Activated CD4-positive, alpha-beta T cell treated with anti-CD3 and anti-CD28 coated beads for 24 hours (primary cell): ENCODE measurements at places on chromosomes 16 and 17.

- DNase-seq = no peak
Observed at GRCh38 chr17:79831265-79832217, 7.7 kb downstream of the CBX4 start.

DNA sequence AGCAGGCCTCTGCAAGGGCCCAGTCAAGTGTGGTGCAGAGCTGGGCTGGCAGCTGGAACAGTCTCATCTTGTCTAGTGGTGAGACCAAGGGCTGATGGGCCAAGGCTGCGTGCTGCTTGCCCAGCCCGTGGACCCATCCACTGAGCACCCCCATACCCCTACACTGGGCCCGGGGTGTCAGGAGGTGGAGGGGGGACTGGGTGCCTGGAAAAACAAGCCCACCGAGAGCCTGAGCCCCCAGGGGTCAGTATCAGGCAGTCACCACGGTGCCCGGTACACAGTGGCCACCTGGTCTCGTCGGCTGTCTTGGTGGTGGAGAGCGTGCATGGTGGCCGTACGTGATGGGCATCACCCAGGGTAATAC lies 238.3 kb downstream of the SEC14L1 start:
- no peak for DNase-seq

DNA sequence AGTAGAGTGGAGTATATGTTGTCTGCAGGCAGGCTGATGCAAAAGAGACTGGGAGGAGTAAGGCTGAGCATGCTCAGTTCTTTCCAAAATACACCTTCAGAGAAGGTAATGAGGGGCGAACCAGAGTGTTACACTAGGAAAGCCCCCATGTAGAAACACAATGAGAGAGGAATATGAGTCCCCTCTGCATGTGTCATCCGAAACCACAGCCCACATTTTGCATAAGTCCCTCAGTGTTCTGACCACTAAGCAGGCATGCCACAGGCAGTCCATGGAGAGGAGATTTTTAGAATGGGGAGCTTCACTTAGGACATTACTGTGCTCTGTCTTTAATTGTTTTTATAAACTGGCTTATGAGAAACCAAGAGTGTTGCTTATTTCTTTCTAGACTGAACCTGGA lies 32.0 kb downstream of the SLC6A2 start:
- DNase-seq = no peak

- no peak for DNase-seq
Observed at GRCh38 chr16:30744183-30744582, 4.0 kb upstream of the PHKG2 start.

- DNase-seq = no peak
Observed at GRCh38 chr16:20889625-20890275, 10.4 kb downstream of the DCUN1D3 start.

GRCh38 chr17:80303824-80304223 lies 43.2 kb downstream of the RNF213 start:
- no peak for DNase-seq

GRCh38 chr17:75636381-75637142 lies 3.3 kb downstream of the SMIM5 start:
- no peak for DNase-seq

- no peak for DNase-seq
Observed at GRCh38 chr17:39183045-39183444, 14.4 kb downstream of the CACNB1 start.

DNA sequence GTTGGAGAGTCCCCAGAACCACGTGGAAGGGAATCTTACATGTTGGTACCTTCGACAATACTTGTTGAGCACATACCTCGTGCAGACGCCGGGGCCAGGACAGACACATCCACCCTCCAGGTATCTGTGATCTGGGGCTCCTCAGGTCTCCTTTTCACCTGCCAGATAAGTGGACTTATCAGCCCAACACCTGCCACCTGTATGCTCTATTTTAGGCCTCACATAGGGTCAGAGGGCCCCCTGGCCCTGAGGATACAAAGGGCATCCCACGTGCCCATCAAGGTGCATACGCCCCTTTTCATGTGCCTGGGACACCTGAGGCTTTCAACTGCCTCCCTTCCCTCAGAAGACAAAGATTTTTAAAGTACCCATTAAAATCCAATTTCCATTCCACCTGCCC lies 212.7 kb downstream of the MRTFB start:
- no peak for DNase-seq

DNA sequence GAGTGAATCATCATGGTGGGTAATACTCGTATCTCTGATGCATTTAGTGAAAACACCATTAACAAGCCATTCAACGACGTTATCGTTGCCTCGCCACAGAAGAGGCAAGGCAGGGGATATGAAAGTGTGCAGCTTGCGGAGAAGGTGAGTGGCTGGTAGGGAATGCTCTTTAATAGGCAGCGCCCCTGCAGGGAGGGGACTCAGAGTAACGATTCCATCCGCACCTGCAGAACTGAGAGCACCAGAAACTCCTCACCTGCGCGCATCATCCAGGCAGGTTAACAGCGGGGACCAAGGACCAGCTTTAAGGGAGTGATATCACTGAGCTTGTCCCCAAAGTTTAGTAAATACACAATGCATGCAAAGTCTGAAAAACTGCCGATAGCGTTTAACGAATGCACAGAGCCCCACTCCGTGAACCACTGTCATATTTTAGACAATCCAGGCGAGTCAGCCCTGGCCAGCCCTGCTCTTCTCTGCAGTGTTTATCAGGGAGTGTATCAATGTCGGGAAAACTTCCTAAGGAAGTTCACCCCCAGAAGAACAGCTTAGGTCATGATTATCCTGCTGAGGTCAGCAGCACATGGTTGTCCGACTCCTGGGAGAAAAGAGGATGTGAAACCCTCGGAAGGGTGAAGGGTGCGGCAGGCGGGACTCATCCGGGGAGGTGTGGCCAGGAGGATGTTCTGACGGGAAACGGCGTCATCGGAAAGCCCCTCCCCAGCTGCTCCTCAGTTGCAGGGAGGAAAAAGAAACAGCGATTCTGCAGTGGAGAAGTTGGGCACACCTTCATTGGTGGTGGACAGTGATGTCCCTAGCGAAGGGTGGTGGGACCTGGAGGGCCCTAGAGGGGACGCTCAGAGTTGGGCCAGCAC lies 68.5 kb upstream of the DNAH17 start:
- peak; percentile 49 for DNase-seq

DNA sequence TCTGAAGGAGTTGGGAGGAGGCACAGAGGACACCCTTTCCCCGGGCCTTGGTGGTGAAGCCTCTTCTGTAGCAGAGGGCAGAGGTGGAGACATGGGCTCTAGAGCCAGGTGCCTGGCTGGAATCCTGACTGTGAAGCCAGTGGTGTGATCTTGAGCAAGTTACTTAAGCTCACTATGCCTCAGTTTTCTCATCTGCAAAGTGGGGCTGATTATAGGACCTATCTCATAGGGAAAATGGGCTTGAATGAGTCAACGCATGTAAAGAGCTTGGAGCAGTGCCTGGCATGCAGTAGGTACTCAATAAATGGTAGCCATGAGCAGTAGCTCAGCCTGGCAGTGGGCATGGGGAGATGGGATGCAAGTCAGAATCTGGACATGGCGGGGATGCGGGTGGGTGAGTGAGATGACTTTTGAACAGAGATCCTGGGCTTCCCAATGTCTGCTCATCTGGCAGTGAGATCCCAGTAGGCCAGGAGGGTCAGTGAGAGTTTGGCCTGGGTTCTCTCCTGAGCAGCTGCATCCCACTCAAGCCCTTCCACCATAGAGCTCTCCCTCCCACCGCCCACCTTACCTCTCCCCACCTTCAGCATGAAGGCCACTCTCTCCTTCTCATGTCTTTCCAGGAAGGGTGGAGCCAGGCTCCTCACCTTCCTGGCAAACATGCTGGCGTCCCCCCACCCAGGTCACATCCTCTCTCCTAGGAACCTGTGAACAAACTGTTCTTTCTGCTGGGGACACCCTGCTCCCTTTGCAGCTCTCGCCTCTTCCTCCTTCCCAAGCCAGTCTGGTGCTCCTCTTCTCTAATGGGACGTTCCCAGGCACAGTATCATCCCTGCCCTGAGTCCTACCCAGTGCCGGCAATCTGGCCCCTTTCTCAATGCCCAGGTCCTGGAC lies 13.1 kb upstream of the SP2 start:
- DNase-seq = no peak

- DNase-seq = no peak
Observed at GRCh38 chr16:25172831-25173230, 43.9 kb upstream of the AQP8 start.

- DNase-seq = peak; percentile 75
Observed at GRCh38 chr16:28494121-28494851, at the start of gene APOBR. Gene APOBR (plus strand): TSS chr16:28494643. CDS start chr16:28494682, 39 bp downstream.

DNA sequence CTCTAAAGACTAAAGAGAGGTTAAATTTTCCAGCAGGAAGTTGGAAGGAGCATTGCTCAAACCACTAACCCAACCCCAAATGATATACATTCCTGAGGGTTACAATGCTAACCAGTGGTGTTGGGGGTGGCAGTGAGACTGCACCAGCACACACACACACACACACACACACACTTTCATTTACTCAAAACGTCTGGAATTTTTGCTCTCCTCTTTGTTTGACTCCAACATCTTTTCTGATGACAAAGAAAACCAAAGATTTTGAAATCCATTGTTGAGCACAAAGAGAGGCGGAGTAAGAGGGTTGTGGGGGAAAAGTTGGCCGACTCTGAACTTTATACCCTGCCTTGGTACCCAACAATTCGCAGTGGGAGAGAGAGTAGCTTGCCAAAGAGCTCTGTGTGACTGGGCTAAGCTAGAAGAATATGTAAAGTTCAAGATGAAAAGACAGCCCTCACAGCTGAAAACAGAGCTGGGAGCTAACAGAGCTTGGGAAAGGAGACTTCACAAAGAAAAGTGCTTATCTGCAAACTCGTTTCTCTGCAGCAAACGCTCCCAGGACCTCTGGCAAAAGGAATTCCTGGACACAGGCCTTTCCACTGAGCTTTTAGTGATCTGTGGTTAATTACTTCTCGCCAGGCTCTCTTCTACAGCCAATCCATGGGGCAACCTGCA lies 426.0 kb upstream of the CDH11 start:
- DNase-seq = no peak

GRCh38 chr16:53071748-53072301 lies 17.0 kb downstream of the CHD9 start:
- DNase-seq = no peak

DNA sequence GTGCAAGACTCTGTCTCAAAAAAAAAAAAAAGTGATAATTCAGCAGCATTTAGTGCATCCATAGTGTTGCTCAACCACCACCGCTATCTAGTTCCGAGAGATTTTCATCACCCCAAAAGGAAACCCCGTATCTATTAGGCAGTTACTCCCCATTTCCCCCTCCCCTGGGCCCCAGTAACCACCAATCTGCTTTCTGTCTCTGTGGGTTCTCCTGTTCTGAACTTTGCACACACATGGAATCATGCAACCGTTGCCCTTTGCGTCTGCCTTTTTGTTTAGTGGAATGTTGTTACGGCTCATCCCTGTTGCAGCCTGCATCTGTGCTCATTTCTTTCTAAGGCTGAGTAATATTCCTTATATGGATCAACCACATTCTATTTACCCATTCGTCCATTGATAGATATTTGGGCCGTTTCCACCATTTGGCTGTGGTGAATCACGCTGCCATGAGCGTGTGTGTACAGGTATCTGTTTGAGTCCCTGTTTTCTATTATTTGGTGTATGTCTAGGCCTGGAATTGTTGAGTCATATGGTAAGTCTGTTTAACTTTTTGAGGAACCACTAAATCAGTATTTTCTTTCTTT lies 8.7 kb upstream of the SYNGR2 start:
- DNase-seq = no peak

GRCh38 chr16:89700649-89701424 lies 668 bp downstream of the SPATA2L start:
- DNase-seq = no peak

- no peak for DNase-seq
Observed at GRCh38 chr17:42277342-42277712, 1.1 kb upstream of the STAT5B start.

GRCh38 chr17:68319410-68320162 lies 28.3 kb downstream of the ARSG start:
- DNase-seq = no peak

- no peak for DNase-seq
Observed at GRCh38 chr16:2508722-2509400, 4.9 kb upstream of the ATP6V0C start.

DNA sequence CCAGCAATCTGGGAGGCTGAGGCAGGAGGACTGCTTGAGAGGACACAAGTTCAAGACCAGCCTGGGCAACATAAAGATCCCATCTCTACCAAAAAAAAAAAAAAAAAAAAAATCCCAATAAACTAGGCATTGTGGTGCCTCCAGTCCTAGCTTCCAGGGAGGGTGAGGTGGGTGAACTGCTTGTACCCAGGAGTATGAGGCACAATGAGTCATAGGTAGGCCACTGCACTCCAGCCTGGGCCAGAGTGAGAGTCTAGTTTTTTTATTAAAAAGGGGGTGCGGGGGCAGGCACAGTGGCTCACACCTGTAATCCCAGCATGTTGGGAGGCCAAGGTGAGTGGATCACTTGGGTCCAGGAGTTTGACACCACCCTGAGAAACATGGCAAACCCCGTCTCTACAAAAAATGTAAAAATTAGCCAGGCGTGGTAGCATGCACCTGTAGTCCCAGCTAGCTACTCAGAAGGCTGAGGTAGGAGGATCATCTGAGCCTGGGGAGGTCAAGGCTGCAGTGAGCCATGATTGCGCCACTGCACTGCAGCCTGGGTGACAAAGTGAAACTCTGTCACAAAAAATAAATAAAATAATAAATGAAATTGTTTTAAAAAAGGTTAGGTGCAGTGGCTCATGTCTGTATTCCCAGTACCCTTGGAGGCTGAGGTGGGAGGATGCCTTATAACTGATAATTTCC lies 7.8 kb upstream of the CHST6 start:
- DNase-seq = no peak

- no peak for DNase-seq
Observed at GRCh38 chr16:83727751-83728352, 79.9 kb upstream of the HSBP1 start.

- no peak for DNase-seq
Observed at GRCh38 chr16:1433756-1434155, 2.9 kb downstream of the PERCC1 start.

DNA sequence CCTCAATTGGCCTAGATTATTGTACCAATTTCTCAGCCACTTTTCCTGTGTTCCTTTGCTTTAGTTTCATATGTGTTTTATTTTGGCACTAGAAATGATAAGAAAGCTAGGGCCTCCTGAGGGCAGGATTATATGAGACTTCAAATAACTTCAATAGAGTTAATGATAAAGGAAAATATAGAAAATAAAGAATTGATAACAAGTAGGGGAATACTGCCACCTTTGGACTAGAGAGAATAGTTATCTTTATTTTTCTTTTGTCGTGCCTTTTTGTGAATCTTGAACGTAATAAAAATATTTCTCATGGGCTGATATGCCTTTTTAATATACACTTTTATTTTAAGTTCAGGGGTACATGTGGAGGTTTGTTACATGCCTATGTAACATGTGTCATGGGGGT lies 29.3 kb upstream of the RBL2 start:
- no peak for DNase-seq
